ENCODE measurements at places on chromosomes 3 and 15. TPM values are rescaled to one million over a fixed set of nuclear protein-coding genes. Genes with fewer than 3 reads are reported as not detected.

DNA sequence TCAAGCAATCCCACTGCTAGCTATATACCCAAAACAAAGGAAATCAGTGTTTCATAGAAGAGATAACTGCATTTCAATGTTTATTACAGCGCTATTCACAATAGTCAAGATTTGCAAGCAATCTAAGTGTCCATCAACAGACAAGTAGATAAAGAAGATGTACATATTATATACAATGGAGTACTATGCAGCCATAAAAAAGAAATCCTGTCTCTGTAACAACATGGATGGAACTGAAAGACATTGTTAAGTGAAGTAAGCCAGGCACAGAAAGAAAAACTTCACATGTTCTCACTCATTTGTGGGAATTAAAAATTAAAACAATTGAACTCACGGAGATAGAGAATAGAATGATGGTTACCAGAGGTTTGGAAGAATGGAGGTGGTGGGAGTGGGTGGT, 89.2 kb downstream of the LSAMP start:
- DNase-seq, result no peak

DNA sequence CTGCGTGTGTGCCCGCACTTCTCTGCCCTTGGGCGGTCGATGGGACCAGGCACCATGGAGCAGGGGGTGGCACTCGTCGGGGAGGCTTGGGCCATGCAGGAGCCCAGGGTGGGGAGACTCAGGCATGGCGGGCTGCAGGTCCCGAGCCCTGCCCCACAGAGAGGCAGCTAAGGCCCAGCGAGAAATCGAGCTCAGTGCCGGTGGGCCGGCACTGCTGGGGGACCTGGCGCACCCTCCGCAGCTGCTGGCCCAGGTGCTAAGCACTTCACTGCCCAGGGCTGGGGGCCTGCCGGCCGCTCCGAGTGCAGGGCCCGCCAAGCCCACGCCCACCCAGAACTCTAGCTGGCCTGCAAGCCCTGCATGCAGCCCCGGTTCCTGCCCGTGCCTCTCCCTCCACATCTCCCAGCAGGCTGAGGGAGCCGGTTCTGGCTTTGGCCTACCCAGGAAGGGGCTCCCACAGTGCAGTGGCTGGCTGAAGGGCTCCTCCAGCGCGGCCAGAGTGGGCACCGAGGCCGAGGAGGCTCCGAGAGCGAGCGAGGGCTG, 553 bp upstream of the RTP4 start:
- DNase-seq, result peak; percentile 43

GRCh38 chr3:102195198-102195948, 239.4 kb upstream of the ZPLD1 start:
- DNase-seq, result no peak

GRCh38 chr3:6142707-6143106, 718.2 kb upstream of the GRM7 start:
- DNase-seq, result no peak

- no peak for DNase-seq
Observed at GRCh38 chr3:141230293-141230692, 1.3 kb upstream of the PXYLP1 start.

DNA sequence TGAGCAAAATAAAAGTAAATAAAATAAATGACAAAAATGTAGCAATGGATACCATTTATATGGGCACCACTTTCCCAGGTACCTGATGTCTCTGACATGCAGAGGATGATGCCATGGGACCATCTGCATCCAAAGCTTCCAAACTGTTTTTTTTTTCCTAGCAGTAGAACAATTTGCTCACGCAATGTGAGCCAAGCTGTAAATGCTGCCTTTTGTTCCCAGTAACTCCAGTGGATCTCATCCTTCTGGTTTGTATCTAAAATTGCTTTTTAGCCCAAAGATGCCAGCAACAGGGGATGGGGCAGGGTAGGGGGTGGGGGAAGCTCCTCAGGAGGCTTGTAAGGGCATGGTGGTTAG, 32.7 kb downstream of the SLC12A8 start:
- DNase-seq, result no peak

DNA sequence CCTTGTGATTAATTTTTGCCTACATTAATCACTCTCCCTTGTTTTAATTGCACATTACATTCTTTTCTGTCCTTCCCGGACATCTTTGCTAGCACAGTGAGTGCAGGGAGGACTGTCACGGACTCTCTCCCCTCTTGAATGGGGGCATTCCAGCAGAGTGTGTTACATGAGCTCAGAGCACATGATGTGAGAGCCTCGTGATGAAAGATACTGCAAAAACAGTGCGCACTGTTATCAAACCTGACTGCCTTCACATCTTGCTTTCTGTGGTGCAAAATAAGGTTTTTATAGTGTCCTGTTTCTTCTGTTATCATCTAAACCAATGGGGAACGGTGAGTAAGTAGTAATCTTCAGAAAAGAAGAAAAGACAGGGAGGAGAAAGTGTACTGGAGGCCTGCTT, 167.5 kb downstream of the PGPEP1L start:
- no peak for DNase-seq

- DNase-seq, result no peak
Observed at GRCh38 chr15:35693286-35693685, 147.3 kb upstream of the DPH6 start.

DNA sequence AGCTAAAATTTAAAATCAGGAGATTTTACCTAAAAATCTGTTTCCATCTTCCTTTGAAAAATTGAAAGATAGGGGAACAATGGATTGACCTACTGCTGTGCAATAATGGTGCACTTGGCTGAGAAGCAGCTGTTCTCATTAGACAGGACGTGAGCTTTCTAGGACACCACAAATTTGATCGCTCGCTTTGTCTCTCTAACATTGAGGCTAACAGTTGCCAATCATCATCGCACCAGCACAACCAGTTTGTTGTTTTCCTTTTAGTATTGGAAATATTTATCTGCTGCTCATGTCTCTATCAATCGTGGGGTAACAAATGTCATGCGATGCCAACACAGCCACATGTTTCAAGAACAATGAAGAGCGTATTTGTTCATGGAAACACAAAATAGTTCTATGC, 228.8 kb upstream of the P2RY1 start:
- no peak for DNase-seq

GRCh38 chr3:119035014-119035346, 334 bp upstream of the IGSF11 start:
- DNase-seq, result no peak

Gene SUCLG2
- total RNA-seq, result 94.1 TPM

- DNase-seq, result peak; percentile 70
Observed at GRCh38 chr15:64699751-64700388, 75.5 kb downstream of the RBPMS2 start.

DNA sequence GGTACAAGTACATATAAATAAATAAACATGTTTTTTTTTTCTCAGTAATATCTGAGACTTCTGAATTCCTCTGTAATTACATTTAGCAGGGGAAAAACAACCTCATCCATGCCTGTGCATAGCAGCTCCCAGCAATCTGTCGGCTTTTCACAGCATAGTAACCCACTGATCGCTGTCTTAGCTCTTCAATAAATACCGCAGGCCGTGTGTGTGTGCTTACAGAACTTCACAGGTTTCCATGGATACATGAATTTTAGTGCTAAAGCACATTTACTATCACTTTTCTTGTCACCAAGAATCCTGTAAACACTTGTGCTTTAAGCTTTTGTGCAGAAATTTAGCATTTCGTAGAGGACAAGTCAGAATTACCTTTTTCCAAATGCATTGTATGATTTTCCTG, 4.0 kb upstream of the PLAAT1 start:
- no peak for DNase-seq

DNA sequence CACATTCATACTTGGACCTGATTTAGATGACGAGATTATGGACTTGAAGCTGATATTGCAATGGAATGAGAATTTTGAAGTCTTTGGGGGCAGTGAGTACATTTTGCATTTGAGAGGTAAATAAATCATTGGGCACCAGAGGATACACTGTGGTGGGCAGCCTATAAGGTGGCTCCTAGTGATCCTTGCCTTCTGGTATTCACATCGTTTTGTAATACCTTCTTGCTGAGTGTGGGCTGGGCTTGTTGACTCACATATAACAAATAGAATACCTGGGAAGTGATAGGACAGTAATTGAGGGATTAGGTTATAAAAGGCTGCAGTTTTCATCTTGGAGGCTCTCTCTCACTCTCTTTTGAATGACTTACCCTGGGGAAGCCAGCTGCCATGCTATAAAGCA, 605.5 kb upstream of the KCNMB2 start:
- no peak for DNase-seq

Gene MESP2
- 0.13 TPM for total RNA-seq

DNA sequence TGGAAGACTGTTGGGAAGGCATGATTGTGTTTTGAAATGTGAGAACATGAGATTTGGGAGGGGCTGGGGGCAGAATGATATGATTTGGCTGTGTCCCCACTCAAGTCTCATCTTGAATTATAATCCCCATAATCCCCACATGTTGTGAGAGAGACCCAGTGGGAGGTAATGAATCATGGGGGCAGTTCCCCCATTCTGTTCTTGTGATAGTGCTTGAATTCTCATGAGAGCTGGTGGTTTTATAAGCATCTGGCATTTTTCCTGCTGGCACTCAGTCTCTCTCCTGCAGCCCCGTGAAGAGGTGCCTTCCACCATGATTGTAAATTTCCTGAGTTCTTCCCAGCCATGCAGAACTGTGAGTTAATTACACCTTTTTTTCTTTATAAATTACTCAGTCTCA, 430.5 kb downstream of the OTOL1 start:
- DNase-seq, result no peak

Gene FGD5
- 15.2 TPM for total RNA-seq

- DNase-seq, result no peak
Observed at GRCh38 chr15:45662375-45662774, 27.5 kb downstream of the SQOR start.

DNA sequence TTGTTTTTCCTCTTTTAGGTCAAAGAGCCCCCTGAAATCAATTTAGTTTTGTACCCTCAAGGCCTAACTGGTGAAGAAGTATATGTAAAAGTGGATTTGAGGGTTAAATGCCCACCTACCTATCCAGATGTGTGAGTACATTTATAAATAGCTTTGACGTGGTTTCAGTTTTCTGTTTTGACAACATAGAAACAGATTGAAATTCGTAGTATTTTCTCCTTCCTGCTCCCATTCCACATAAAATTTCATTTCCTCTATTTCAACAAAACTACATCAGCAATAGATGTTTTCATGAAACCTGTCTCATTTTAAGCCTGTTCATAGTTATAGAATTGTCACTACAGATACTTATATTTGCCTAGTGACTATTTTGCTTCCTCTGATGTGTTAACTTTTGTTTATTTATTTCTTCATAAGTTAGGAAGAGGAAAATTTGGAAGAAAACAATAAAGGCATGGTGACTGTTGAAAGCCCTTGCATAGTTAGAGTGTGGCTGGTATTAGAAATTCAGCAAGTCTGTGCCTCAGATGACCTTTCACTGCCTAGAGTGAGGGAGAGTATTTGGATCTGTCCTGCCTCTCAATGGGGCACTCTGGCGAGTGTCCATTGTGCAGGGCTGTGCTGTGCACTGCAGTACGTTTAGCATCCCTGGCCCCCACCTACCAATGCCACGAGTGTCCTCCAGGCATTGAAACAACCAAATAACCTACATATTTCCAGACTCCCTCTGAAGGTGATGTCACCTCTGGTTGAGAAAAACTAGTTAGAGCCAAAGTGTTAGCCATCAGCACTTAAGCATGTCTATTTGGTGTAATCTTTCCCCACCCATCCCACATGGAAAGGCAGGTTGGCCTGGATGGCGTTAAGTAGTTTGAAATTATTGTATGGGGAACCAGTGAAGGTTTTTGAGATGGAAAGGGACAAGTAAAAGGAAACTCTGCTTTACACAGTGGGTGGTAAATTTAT, 5.9 kb downstream of the EIF2AK4 start:
- peak; percentile 49 for DNase-seq

- DNase-seq, result peak; percentile 89
Observed at GRCh38 chr15:101121511-101122090, 130.2 kb downstream of the CHSY1 start.

Gene COX5A
- 1,582 TPM for total RNA-seq

DNA sequence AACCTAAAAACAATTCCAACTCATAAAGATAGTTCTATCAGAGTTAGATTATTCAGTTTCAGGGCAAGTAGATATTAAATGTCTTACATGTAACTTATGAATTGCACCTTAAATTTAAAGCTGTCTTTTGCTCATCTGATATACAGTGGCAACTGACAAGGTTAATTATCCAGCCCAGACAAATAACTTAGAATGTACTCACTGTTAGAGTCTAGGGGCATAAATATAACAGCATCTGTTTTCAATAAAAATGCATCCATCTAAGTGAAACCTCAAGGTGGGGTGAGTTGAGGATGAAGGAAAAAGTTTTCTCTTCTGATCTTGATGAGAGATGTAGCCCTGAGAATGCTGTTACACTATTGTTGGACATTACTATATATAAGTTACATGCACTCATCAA, 112.6 kb downstream of the FBN1 start:
- DNase-seq, result no peak

Gene DGKG
- 30.8 TPM for total RNA-seq

Gene KLF15
- 34.0 TPM for total RNA-seq

DNA sequence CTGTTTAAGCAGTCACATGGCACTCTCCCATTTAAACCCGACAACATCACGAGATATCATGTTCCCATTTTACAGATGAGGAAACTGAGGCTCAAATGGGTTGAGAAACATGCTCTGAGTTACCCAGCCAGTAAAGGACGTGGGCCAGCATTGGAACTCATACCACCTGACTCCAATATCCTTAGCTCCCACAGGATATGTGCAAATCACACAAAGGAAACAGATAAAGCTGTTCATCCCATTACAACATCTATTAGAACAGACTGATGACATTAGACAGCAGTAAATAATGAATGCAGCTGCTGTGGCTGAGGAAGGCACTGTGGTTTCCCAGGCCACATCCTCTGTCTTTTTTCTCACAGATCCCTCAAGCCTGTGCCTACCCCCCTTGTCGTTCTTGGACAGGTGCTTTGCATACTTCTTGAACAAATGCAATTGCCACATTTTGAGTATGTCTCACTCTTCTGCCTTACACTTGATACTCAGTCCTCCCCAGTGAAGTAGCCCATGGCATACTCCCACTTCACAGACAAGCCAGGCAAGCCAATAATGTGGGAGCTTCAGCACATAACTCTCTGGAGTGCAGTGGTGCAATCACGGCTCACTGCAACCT, 17.7 kb downstream of the FRMD4B start:
- no peak for DNase-seq

Gene WWTR1
- total RNA-seq, result 37.9 TPM

- peak; percentile 59 for DNase-seq
Observed at GRCh38 chr3:70120357-70120966, 120.9 kb downstream of the SAMMSON start.

Gene KPNA1
- 73.0 TPM for total RNA-seq

DNA sequence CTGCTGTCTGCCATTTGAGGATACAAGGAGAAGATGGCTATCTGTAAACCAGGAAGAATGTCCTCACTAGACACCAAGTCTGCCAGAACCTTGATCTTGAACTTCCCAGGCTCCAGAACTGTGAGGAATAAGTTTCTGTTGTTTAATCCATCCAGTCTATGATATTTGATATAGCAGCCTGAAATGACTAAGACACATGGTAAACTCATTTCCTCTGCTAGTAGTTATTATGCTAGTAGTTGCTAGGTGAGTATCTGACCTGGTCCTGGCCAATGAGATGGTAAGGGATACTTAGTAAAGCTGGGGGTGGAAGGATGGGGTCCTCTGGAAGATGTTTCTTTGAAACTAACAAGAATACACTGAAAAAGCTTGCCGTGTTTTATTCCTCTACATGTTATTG, 280.7 kb upstream of the ARHGEF26 start:
- no peak for DNase-seq

GRCh38 chr3:15924914-15925313, 127.1 kb upstream of the ANKRD28 start:
- no peak for DNase-seq

All from Right ventricle myocardium superior (tissue), 1 donor.